ENCODE measurements at places on chromosomes 7 and 10.

DNA sequence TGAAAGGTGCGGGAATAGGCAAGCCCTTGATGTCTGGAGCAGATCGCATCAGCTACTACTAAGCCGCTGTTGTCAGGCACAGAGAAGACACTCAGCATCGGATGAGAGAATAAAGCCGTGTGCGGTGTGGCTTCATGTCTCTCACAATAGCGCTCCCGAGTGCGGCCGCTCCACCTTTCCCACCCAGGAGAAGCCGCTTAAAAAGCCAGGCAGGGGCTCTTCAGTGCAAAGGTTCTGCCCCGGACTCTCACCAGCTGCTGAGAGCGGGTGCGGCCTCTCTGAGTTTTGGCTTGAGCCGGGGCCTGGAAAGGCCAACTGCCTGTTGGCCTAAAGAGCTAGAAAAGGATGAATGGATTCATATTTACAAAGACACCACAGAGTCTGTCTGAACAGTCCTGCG, 600.6 kb downstream of the DNAJB6 start:
- DNase-seq: no peak

DNA sequence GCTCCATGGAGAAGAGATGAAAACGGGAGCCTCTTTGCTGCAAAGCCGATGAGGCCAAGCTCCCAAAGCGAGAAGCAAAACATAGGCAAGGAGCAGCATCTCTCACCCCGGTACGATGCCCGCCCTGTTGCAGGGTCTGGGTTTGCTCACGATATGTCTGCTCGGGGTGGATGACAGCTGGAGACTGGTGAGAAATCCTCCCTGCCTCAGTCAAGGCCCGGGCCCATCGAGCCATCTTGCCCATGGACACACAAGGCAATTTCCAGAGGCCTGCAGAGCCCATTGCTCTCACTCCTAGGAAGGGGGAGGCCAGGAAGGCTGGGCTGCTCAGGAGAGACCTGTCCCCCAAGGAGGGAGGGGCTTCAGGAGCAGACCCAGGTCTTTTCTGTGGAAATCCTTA, 391.7 kb upstream of the SHH start:
- no peak for DNase-seq

GRCh38 chr7:127713758-127714157, 61.8 kb downstream of the SND1 start:
- no peak for DNase-seq

DNA sequence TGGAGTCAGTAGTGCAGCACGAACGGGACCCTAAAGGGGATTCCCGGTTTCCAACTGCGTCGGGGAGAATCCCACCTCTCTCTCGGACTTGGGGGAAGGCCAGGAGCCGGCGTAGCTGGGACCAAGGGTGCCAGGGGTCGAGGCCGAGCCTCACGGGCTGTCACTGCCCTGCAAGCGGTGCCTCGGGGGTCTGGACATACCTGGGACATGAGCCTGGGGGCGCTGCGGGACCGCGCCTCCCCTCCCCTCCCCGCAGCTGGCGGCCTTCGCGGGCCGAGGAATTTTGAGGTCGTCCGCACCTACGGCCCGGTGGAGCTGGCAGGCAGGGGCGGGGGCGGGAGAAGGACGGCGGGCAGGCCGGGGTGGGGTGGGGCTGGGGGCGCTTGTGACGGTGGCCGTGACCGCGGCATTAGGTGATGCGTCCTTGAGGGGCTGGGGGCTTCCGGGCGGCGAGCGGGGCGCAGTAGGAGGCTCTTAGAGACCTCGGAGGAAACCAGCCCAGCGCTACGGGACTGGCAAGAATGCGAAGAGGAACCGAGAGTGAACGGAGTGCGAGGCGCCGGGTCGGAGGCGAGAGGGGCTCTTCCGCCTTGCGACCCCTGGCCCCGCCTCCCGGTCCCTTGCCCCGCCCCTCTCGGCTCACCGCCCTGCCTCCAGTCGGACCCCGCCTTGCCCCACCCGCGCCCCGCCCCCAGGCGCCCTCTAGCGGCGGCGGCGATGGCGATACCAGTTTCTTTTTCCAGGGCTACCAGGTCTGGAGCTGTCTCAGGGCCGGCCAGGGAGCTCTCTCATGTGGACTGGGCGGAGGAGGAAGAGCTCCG, 48.3 kb downstream of the NPVF start:
- DNase-seq: peak; percentile 98

DNA sequence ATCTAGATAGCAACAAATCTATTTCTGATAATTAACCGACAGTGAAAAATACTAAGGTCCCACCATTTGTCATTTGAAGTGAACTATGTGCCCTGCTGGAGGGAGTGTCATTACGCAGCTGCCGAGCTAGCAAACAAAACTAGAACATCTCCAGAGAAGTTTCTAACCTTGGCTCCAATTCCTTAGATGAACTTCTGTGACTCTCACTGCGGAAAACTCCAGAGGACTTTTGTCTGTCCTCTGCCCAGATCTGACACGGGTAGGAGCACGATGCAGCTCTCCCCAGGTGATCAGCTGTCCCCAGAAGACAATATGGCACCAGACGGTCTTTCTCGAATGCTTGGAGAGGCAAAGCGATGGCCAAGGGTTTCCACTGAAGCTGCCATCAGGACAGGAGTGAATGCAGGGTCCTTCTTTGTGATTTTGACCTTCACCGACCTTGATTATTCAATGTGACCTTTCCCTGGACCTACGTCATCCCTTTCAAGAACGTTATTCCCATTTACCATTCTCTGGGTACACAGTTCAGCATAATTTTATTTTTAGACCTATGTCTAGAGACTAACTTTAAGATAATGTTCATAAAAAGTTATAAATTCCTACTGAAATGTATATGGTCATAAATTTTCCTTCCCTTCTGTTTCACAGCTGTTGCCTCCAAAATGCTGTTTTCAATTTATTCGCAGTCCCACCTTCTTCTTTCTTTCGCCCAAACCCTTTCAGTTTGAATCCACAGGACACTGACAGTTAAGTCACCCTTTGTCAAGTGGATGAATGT, 116.7 kb upstream of the C7orf33 start:
- no peak for DNase-seq

DNA sequence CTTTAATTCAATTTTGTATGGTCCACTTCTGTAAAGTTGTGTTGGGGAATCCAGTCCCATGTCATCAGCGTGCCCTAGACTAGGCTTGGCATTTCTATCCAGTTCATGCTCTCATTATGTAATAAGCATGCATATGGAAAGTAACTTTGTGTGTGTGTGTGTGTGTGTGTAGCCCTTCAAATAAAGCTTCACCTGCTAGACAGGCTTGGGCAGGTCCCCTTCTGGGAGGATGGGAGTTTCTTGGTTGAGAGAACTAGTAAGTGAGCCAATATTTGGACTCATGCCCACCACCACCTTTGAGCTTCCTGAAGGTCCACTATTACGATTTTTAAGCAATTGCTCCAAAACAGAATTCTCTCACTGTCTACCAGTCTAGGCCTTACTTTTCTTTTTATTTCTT, 6.9 kb downstream of the BZW2 start:
- DNase-seq: no peak

- no peak for DNase-seq
These were observed 1.7 kb upstream of the FUOM start for GRCh38 chr10:133359554-133359971.

DNA sequence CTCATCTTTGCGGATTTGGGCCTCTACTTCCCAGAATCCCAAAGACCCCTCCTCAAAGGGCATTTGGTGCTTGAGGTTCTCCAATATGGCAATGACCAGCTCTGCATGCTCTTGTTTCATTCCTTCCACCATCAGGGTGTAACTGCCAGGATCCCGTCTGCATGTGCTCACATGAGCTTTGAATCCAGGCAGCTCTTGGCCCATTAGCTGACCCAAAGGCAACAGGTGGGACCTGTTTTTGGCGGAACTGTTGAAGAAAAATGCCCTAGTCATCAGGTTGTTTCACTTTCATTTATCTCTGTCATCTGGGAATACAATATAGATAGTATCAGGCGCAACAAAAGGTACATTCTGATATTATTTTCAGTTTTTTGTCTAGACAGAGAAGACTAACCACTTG, 159.1 kb upstream of the TCF7L2 start:
- no peak for DNase-seq

DNA sequence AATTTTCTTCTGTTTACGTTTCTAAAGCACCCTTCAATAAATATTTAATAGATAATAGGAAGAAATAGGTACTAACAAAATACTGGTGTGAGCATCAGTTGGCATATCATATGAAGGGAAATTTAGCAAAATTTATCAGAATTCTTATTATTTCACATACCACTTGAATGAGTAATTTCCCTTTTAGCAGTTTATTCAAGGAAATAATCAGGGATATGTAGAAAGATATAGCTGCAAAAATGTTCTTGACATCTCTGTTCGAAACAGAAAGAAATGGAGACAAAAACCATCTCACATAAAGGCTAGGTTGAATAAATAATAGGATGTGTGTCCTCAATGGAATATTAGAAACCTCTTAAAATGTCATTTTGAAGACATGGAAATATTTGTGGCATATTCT, 35.8 kb upstream of the PIP4K2A start:
- DNase-seq: no peak

DNA sequence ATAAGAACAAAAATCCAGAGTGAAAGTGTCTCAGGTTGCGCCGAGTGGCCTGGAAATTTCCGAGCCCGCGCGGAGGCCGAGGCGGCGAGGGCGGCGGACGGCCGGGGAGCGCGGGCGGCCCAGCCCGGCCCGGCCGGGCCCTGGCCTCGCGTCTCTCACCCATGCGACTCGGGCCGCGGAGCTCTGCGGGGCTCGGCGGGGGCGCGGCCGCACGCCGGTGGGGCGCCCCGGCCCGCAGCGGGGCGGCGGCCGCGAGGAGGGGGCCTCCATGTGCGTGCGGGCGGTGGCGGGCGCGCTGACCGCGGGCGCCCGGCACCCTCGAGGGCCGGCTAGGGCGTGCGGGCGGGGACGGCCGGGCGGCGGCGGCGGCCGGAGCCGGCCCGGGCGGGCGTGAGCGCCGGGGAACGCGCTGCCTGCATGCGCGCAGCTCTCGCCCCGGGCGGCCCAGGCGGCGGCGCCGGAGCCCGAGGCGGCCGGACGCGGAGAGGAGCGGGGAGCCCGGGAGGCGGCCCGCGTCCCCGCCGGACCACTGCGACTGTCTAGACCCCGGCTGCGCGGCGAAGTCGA, 302 bp upstream of the EN2 start:
- no peak for DNase-seq

DNA sequence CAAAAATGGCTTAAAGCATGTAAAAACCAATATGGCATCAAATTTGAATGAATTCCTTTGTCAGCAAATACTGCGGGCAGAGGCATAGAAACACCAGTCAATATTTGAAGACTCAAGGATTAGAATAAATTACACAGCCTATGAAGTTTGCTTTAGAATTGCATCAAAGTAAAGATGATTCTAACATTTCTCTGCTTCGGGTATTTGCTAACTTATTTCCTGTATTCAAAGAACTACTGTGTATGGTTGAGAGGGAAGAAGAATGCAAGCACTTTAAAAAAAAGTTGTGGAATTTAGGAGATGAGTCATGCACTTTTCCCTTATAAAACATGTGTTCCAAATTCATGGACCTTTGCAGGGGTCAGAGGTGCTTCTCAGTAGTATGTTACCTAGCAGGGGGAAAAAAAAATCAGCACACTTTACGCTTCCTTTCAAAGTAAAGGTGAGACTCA, 90.1 kb downstream of the PIP4K2A start:
- peak; percentile 17 for DNase-seq

DNA sequence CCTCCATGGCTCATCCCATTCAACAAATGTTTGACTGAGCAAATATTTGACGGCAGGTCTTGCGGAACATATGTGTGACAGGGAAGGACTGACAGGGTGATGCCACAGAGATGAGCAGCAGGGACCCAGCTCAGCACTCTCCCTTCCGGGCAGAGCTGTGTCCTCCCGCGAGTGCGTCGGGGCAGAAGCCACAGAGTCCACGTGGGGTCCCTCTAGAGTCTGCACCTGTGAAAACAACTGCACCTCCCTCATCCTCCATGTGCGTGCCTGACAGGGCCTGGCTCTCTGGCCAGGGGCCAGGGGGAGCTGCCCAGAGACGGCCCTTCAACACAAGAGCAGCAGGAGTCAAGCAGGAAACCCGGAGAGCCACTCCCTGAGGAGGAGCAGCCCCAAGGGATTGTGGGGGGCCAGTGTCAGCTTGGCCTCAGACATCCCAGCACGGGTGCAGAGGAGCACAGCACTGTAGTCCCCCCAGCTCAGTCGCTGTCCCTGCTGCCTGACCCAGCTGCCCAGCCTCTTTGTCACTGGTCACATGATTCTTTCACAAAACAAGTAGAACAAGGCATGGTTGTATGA, 83.6 kb upstream of the TMEM72 start:
- no peak for DNase-seq

DNA sequence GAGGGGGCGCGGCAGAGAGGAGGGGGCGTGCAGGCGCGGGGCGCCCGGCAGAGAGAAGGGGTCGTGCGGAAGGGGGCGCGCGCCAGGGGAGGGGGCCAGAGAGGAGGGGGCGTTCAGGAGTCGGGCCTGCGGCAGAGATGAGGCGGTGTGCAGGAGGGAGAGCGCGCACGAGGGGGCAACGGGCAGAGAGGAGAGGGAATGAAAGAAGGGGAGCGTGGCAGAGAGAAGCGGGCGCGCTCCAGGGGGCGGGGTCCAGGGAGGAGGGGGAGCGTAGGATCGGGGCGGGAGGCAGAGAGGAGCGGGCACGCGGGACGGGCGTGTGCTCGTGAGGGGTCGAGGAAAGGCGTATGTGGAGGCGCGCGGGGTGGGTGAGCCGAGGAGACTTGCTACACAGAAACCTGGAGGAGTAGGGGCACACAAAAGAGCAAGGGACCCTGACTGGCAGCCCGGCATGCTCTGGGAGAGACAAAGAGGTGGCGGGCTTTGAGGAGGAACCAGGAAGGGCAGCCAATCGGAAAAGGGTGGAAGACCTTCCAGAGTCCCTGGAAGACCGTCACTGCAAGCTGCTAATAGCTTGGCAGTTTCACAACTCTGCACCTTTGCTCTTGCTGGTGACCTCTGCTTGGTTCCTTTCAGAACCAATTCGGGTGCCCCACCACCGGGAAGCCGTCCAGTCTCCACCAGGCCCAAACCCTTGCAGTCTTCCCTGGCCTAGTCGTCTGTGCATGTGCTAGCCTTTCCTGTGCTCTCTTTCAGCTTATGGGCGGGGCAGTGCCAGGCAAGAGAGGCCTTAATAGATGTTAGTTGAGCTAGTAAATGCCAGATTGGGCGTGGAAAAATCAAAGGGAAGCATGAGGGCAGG, 639 bp downstream of the DYDC2 start:
- DNase-seq: no peak

DNA sequence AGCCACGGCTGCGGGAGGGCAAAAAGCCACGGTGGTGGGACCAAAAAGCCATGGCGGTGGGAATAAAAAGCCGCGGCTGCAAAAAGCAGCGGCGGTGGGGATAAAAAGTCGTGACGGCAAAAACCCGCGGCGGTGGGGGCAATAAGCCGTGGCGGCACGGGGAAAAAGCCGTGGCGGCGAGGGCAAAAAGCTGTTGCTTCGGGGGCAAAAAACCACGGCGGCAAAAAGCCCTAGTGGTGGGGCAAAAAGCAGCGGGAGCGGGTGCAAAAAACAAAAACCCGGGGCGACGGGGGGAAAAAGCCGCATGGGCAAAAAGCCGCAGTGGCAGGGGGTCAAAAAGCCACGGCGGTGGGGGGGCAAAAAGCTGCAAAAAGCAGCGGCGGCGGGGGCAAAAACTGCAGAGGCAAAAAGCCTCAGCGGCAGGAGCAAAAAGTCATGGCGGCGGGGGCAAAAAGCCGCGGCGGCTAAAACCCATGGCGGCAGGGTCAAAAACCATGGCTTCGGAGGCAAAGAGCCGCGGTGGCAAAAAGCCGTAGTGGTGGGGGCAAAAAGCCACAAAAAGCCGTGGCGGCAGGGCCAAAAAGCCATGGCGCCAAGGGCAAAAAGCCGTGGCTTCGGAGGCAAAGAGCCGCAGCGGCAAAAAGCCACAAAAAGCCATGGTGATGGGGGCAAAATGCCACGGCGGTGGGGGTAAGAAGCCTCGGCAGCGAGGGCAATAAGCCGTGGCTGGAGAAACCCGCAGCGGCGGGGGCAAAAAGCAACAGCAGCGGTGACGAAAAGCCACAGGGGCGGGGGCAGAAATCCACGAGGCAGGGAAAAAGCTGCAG, 525.8 kb downstream of the ZNF33B start:
- no peak for DNase-seq
